ENCODE measurements at places on chromosomes 16 and 17. TPM values are rescaled to one million over a fixed set of nuclear protein-coding genes. Genes with fewer than 3 reads are reported as not detected.

SLC47A1 gene
- 1.0 TPM for total RNA-seq

SERPINF2 gene
- 8.2 TPM for total RNA-seq

EVI2A gene
- total RNA-seq: 6.0 TPM

CENPN gene
- total RNA-seq: 7.6 TPM

OR2C1 gene
- total RNA-seq: not detected

PERCC1 gene
- total RNA-seq: 0.34 TPM

ITPRIPL2 gene
- total RNA-seq: 49.9 TPM

SCIMP gene
- total RNA-seq: 1.1 TPM

GAS2L2 gene
- not detected for total RNA-seq

TAC4 gene
- not detected for total RNA-seq

RNF135 gene
- total RNA-seq: 24.1 TPM
